ENCODE measurements at places on chromosomes 16 and 17.

DNA sequence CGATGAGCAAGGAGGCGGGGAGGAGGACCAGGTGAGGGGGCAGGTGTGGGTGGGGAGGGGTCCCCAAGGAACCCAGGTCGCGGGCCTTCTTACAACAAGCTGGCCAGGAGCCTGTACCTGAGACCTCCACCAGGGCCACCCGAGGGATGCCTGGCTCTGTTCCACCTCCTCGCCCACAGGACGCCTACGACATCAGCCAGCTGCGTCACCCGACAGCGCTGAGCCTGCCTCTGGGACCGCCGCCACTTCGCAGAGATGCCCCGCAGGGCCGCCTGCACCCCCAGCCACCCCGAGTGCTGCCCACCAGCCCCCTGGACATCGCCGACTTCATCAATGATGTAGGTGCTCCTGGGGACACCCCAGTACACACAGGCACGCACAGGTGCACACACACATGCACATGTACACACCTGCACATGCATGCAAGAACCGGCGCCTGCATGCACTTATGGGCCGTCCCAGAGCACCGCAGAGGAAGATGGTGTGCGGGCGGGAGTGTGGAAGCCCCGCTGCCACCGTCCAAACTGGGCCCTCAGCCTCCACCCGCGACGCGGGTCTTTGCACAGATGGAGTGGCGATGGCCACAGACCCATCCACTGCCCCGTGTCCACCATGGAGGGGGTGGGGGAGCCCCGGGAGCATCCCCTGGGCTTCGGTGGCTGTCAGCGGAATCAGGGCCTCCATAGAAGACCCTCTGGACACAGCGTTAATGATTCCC is 6.6 kb downstream of the SLC22A31 start:
- DNase-seq: no peak

GRCh38 chr17:896953-897661 is 82.5 kb downstream of the NXN start:
- DNase-seq: no peak

GRCh38 chr17:59617156-59617732 is 2.5 kb upstream of the CLTC start:
- no peak for DNase-seq

- no peak for DNase-seq
These were observed 259.6 kb downstream of the TMEM114 start for GRCh38 chr16:8330761-8331160.

GRCh38 chr17:77738751-77739531 is 219.6 kb upstream of the TNRC6C start:
- DNase-seq: no peak

- no peak for DNase-seq
These were observed 215.1 kb downstream of the CCDC182 start for GRCh38 chr17:57530026-57530425.

DNA sequence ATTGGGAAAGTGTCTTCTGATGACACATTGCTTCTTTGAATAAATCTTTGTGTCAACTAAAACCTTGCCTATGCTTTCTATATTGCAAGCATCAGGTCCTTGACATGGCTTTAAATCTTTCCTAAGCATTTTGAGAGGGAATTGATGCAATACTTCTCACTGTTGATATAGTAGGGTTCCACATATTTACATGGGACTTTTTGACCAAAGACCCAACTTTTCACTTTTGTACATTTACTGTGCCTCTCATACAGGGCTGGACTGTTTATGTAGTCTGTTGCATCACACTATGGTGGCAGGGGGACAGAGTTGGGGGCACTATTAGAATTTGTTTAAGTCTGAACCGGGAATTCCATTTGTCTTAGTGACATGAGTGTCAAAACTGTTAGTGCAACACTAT is 308.5 kb upstream of the TBX2 start:
- DNase-seq: no peak

DNA sequence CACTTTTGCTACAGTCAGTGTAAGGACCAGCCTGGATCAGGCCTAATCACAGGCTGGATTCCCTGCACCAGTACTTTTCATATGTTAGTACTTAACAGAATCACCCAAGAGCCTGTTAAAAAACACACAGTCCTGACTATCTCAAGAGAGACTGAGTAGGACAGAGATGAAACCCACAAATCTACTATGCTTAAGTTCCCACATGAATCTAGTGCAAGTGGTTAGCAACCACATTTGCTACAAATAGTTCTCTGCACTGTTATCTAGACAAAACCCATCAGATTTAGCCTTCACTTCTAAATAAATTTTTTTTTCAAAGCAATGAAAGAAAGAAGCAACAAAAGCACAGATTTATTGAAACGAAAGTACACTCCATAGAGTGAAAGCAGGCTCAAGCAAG is 38.9 kb downstream of the SSH2 start:
- no peak for DNase-seq

- DNase-seq: no peak
These were observed 14.0 kb upstream of the TMEM94 start for GRCh38 chr17:75442168-75443103.

DNA sequence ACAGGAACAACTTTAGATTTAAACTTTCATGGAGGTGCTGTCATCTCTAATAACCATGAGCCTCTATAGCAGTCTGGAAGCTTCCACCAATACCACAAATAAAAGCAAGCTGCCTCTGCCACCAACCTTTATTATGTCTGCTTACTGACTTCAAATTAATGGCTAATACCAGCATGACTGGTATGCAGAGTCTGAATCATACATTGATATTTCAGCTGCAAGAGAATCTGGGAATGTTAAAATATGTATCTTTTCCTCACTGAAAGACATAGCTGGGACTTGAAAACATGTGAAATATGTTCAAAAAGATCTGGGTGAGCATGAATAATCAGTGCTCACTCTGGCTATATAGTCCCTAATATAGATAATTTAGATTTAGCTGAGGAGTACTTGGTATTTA is 488.6 kb downstream of the CDH8 start:
- no peak for DNase-seq

DNA sequence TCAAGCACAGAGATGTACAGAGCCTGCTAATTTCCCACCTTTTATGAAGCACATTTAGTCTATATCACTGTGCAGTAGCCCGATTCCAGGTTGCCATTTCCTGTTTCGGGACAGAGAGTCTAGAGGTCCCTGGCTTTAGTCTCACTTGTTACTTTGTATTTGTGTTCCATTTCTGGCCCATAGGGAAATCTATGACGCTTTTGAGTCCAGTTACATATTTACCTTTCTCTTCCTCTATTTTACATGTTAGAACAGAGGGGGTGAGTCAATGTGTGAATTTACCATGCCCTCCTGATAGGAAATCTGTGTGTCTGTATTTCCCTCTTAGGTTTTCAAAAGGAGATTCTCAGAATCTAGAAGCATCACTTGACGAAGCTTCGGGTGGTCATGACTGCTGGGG is 227.1 kb upstream of the ZFHX3 start:
- DNase-seq: no peak

- DNase-seq: no peak
These were observed 29.5 kb upstream of the RPH3AL start for GRCh38 chr17:381941-382643.

DNA sequence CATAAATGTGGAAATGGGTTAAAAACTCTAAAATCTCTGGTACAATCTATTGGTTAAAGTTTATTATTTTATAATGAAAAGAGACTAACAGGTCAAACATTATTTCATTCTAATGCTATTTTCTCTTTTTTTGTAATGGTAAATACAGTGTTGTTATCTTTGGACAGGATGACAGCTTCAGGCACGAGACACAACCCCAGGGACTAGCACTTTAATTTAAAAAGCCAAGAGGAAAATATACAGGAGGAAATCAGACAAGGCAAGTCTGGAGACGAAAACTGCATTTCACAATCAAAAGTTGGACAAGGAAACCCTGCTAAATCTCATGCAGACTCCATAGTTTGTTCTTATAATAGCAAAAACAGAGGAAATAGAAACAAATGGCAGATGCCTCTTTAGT is 589.1 kb upstream of the CDH8 start:
- DNase-seq: no peak

- no peak for DNase-seq
These were observed 34.5 kb downstream of the NACA2 start for GRCh38 chr17:61556224-61557188.

- DNase-seq: no peak
These were observed 7.8 kb downstream of the DBNDD1 start for GRCh38 chr16:90011508-90011819.

DNA sequence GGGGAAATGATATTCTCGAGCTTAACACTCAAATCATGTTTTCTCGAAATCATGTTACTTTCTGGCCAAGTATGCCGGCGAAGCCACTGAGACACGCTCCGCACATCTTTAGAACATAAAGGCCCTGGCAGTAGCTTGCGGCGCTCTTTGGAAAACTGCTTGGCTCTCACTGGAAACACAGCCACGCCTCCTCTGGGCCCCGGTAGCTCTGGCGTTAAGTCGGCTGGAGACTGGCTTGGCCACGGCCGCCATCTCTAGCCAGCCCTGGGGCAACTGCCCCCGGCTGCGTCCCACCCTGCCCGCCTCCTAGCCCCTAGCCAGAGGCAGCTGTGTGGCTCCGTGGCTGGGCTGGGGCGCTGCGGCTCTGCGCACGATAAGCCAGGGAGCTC is 9.2 kb upstream of the BAIAP2 start:
- DNase-seq: no peak

- DNase-seq: no peak
These were observed 79.3 kb downstream of the ABCC12 start for GRCh38 chr16:48076455-48077012.

DNA sequence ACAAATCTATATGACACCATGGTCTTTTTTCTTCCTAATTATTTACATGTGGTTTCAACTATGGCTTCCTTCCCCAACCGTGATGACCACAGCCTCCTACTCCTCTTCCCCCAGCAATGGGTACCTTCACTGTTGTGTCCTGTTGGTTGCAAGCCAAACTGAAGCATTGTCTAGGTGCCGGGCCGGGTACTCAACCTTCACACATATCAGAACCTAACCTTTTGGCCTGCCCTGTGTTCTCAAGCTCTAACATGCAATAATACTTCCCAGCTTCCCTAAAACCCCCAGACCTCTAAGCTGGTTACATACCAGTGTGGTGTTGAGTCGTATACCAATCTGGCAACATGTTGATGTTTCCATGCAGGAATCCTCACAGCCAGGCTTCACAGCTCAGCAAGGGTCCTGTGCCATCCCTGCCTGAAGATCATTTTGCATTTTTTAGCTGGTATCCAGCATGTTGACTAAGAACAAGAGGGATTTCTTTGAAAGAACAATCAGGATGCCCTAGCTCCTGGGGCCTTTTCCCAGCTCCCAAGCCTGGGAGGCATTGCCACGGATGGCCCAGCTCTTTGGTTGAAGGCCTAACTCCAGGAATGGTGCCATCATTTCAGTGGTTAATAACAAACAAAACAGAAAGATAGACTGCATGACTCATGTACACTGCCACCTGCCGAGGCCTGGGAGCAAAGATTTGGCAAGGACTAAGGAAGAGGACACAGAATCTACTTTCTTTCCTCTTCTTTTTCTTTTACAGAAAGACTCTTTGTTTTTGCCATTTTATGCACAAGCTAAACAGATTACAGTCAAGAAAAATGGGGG is 373.7 kb upstream of the SALL1 start:
- DNase-seq: no peak

DNA sequence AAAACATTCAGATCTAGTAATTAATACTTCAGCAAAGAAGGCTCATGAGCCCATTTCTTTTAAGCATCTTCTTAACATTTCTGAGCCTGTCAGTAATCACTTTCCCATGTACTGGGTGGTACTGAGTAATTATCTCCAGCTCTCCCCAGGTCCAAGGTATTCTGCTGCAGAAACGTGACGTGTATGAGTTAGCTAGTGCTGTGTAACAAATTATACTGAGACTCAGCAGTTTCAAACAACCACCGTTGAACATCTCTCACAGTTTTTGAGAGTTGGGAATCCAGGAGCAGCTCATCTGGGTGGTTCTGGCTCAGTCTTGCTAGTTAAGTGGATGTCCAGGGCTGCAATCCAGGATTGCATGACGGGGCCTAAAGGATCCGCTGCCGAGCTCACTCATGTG is 25.2 kb downstream of the C16orf95 start:
- no peak for DNase-seq

DNA sequence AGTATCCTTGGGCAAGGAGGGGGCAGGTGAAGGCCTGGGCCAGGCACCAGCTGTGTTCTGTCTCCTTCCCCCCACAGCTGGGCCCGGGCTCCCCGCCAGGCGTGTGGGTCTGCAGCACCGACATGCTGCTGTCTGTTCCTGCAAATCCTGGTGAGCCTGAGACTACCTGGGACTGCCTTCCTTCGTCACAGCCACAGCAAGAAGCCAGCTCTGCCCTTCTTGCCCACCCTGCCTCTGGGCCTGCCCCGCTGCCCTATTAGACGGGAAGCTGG is 12.3 kb downstream of the FCSK start:
- DNase-seq: no peak

DNA sequence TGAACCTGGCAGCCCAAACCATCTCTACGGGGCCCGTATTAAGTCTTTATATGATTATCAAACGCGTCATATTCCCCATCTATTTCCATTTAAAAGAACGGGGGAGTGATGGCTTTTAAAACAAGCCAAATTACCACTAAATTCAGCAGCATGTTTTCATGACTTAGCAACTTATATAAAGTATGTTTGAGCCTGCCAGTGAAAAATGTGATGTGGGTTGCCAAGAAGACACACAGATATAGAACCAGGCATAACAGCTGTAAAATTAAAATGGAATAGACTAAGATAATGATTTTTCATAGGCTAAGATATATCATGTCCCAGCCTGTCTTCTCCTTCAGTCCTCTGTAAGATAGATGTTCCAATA is 44.8 kb upstream of the HSBP1 start:
- DNase-seq: no peak

GRCh38 chr17:31533546-31534155 is 142.2 kb downstream of the RAB11FIP4 start:
- DNase-seq: no peak

DNA sequence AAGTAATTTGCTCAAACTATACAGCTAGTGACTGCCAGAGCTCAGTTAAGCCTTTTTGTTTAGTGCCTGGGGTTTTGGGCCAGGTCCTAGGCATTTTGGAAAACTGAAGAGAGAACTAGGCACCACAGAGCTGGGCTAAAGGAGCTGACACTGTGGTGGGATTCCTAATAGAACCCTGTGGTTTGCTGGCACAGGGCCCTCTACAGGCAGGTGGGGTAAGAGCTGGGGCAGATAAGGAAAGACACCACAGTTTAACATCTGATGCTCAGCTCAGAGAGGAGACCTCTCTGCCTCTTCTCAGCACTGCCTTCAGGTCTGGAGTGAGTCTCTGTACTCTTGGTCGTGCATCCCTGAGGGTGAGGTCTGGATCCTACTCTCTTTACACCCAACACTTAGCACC is 121.2 kb downstream of the SNX11 start:
- no peak for DNase-seq
